Brain (organoid and tissue), 16 donors: ENCODE measurements at places on chromosomes 7 and 10.

DNA sequence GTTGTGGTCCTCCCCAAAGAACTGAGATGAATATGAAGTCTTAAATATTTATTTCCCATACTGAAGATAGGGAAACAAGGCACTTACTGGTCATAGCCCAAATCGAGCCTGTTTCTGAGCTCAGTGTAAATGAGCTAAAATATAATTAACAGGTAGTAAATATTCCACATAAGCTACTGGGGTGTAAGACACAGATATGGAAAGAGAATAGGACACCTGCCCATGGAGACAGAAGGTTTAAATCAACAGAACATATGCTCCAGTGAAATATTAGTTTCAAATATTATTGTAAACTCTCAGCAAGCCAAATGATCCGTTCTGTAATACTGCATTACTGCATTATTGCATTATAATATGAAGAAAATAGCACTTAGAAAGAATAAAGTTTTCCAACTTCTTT lies 537.9 kb downstream of the ANKRD7 start:
- DNase-seq = no peak

GRCh38 chr10:36764823-36765222 lies 360.6 kb upstream of the ANKRD30A start:
- no peak for DNase-seq

GRCh38 chr10:34581801-34582532 lies 233.1 kb downstream of the PARD3 start:
- no peak for DNase-seq

GRCh38 chr7:94350734-94351133 lies 44.0 kb upstream of the COL1A2 start:
- no peak for DNase-seq

GRCh38 chr10:8032558-8032957 lies 21.9 kb upstream of the GATA3 start:
- no peak for DNase-seq
